ENCODE measurements at places on chromosomes 1 and 21.

DNA sequence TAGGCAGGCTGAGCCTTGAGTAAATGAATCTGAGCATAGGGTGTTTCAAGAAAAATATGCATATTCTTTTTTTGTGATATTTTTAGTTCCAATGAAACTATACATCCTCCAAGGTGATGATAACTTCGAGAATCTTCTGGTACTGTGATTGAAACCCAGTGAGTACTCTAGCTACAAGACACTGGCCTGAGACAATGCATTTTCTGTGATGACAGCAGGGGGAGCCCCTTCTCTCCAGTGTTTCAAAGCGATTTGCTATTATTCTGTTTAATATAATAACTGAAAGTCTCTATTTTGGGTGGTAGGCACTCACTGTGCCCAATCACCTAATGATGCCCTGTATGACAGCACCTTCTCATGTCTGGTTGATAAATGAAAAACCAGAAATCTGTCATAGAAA is 12.1 kb downstream of the IRF2BP2 start:
- DNase-seq: no peak

GRCh38 chr1:109242387-109242786 is 7.0 kb upstream of the CELSR2 start:
- no peak for DNase-seq

DNA sequence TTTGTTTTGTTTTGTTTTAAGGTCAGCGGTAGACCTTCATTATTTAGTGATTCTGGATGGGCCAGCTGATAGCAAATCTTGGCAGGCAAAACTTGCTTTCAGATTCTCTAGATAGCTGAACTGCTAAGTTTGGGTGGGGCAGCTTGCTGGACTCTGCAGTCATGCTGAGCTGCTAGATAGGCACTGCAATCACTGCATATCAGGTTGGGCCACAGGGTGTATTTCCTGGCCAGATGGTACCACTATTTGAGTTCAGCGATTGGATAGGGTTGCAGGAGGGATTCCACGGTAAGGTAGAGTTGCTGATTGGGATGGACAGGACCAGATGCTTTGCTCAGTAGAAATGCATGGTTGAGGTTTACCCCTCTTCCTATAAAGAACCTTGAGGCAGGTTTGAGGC is 579.3 kb upstream of the ADGRL4 start:
- DNase-seq: no peak

GRCh38 chr1:2495546-2495945 is 19.5 kb downstream of the PLCH2 start:
- DNase-seq: no peak

GRCh38 chr1:93700532-93701469 is 19.2 kb upstream of the BCAR3 start:
- no peak for DNase-seq

DNA sequence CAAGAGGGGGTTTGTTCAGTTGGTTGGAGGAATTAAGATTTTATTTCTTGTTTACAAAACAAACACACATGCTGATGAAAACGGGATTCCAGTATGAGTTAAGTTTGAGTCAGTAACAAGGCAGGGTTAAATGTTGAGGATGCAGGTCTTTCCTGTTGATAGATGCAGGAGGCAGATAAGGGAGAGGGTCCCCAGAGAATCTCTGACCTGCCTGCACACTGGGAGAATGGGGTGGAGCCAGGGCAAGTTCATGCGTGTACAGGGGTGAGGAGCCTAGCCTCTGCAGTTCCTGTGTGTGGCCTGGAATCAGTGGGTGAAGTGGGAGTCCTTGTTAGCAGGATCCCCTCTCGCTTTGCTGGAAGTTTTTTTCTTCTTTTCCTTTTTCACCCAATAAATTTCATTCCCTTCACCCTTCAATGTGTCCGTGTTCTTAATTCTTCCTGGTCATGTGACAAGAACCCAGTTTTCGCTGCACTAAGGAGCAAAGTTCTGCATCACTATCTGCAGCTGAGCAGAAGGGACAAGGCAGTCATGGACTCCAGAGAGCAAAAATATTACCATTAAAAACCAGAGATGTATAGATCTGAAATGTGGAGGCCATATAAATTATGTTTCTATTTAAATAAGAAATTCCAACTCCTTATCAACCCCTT is 69.9 kb upstream of the MARK1 start:
- DNase-seq: peak; percentile 21

Measured in bronchial epithelial cell (primary cell).